ENCODE measurements at places on chromosomes 13 and 19. TPM values are rescaled to one million over a fixed set of nuclear protein-coding genes. Genes with fewer than 3 reads are reported as not detected.

GRCh38 chr19:18414504-18415177, 4.6 kb upstream of the SSBP4 start:
- no peaks in the 10 kb centered on the region for H3K27me3 ChIP-seq
- no peak for DNase-seq
- H3K27ac ChIP-seq: no peak overlapping the region
- H3K4me3 ChIP-seq: no peak overlapping the region
- H3K36me3 ChIP-seq: no peaks in the 10 kb centered on the region

DNA sequence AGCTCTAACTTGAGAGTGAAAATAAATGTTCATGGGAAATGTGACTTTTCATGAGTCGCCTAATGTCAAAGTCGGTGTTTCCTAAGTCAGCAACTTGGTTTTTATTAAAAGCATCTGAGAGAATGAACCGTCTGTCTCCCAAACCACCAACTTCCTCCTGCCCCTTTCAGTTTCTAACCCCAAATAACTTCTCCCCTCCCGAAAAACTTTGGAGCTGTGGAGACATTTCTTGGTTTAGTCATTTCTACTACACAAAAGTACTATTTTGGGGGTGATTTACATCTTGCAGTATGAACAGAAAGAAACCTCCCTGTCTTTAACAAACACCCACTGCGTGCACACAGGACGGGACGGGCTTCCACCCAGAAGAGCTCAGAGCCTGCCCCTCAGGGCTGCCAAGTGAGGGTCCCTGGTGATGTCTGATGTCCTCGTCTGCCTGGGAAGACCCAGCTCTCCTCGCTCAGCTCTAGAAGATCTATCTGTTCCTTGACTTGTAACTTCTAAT, 65.0 kb downstream of the RASA3 start:
- H3K4me1 ChIP-seq: peaks cover 43% of the 10 kb centered on the region
- peak overlapping the region; percentile 100 for H3K27ac ChIP-seq
- no peaks in the 10 kb centered on the region for H3K36me3 ChIP-seq
- no peak overlapping the region for H3K4me3 ChIP-seq

- H3K27ac ChIP-seq: peak overlapping the region; percentile 56
- no peaks in the 10 kb centered on the region for H3K27me3 ChIP-seq
- H3K4me1 ChIP-seq: peaks cover 20% of the 10 kb centered on the region
- H3K4me3 ChIP-seq: no peak overlapping the region
- no peak for DNase-seq
Observed at GRCh38 chr13:51955816-51956603, 55.2 kb downstream of the ATP7B start.

The LCP1 gene
- total RNA-seq: 133 TPM

DNA sequence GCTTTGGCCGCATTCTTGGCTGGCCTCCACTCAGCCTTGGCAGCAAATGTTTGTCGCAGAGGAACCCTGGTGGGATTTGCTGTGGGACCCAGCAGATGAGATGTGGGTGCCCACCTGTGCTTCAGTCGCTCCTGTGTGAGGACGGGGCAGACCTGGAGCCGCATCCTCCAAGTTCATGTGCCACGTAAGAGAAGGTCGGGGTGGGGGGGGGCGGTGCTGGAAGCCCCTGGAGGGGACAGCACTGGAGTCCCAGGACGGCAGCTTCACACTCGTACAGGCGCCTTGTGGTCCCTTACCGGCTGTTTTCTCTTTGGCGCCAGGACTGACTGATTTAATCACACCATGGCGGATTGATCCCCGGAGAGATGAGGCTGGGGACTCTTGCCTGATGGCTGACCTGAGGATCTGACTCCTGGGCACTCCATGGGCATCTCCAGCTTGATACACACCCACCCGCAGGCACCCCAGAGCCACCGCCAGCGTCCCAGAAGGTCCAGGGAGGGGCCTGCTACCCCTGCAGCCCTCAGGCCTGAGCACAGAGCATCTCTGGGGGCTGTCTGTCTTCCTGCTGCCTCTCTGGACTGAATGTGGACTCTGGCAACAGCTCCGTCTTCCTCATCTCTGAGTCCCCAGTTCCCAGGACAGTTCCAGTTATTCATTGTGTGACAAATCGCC, 10.0 kb upstream of the GRTP1 start:
- no peaks in the 10 kb centered on the region for H3K4me1 ChIP-seq
- no peak overlapping the region for H3K4me3 ChIP-seq
- H3K36me3 ChIP-seq: no peaks in the 10 kb centered on the region

The CLIP3 gene
- 0.07 TPM for total RNA-seq

- no peak overlapping the region for H3K4me3 ChIP-seq
- no peak for DNase-seq
- no peaks in the 10 kb centered on the region for H3K36me3 ChIP-seq
- no peak overlapping the region for H3K27ac ChIP-seq
- peaks cover 18% of the 10 kb centered on the region for H3K4me1 ChIP-seq
- H3K27me3 ChIP-seq: no peaks in the 10 kb centered on the region
Observed at GRCh38 chr19:43430142-43430710, 15.5 kb downstream of the TEX101 start.

DNA sequence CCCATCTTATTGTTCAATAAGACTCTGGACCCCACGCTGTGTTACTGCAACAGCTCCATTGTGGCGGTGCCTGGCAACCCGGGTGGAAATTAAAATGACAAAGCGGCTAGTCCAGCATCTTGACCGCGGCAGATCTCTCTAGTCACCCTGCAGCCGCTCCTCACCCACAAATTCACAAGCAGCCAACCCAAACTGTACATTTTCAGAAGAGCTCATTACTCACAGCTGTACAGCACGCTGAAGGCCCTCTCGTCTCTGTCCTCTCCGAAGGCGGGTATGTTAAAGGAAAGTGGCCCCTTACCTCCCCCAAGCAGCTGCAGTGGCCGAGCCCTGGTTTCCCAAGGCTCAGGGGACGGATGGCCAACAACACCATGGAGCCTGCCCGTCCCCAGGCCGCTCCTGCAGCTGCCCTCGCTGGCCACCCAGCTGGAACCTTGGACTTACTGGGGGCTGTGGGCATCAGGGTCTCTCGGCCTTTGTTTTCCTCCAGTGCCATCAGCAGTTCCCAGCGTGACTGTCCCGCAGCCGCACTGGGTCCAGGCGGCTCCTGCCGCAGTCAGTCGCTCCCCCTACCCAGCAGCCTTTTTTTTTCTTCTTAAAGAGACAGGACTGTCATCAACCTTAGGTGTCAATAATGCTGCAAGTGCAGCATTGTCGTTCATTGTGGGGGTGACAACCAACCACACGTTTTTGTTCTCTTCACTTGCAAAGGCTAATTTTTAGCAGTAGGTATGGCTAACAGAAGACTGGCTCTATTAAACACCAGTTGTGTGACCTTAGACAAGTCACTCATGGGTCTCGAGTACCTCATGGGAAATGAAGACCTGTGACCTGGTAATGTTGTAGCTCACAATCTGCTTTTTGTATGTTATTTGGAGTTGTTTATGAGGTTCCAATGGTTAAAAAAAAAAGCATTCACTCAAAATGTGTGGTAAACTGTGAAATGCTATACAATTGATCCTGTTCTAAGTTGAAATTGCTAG, at the start of gene SACS:
SACS (minus strand) TSS at position 532 of the 983 bp plus-strand sequence. CDS start 22,463 bp downstream, outside the sequence.
- no peaks in the 10 kb centered on the region for H3K36me3 ChIP-seq
- H3K4me3 ChIP-seq: peak within 1 kb of the TSS; percentile 76
- H3K27ac ChIP-seq: no peak within 1 kb of the TSS
- DNase-seq: peak; percentile 17
- H3K27me3 ChIP-seq: no peaks in the 10 kb centered on the region
- H3K4me1 ChIP-seq: peaks cover under 1% of the 10 kb centered on the region

DNA sequence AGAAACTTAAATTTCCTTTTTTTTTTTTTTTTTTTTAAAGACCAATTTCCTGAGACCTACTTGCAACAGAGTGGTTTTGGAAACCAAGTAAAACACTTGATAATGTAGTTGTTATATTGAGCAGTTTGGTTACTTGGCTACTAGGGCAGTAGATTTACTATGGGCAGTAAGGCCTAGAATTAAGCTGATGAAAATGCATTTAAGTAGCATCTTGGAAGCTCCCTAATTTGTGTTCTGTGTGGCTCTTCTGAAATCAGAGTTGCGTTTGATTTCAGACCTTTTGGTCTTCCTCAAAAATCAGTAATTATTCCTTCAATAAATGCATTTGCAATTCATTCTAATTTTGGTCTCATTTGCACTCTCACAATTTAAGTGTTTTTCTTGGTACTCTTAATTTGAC, 810 bp downstream of the GPR180 start:
- H3K36me3 ChIP-seq: peaks cover 10% of the 10 kb centered on the region
- peak overlapping the region; percentile 40 for H3K27ac ChIP-seq
- no peak for DNase-seq
- peaks cover 9% of the 10 kb centered on the region for H3K4me1 ChIP-seq

The SHISA7 gene
- not detected for total RNA-seq

The LATS2 gene
- 11.1 TPM for total RNA-seq

DNA sequence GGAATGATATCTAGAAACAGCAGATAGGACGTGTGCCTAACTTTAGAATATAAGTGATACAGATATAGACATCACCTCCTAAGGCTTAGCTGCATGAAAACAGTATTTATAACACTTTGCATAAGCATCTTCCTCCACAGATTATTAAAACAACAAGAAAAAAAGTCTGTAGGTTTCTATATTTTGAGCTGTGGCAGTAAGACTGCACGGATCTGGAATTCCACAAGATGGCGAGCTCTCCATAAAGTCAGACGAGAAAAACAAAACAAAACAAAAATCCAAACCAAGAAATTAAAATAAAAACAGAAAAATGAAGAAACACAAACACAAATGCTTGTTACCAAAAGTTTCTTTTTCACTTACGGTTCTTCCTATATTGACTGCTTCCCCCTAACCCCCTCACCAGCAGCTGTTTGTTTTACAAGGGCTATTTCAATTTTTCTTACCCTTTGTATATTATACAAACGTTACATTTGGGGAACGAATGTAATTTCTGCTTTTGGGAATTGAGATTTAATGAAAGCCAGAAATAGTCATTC, 285.8 kb downstream of the MYO16 start:
- peaks cover 50% of the 10 kb centered on the region for H3K4me1 ChIP-seq
- H3K36me3 ChIP-seq: no peaks in the 10 kb centered on the region
- peak; percentile 31 for DNase-seq
- H3K27me3 ChIP-seq: no peaks in the 10 kb centered on the region
- H3K4me3 ChIP-seq: peak overlapping the region; percentile 53
- H3K27ac ChIP-seq: peak overlapping the region; percentile 73

The LILRB3 gene
- total RNA-seq: not detected

GRCh38 chr13:99072356-99072755, 94.5 kb upstream of the DOCK9 start:
- H3K4me3 ChIP-seq: no peak overlapping the region
- no peaks in the 10 kb centered on the region for H3K27me3 ChIP-seq
- H3K4me1 ChIP-seq: peaks cover 14% of the 10 kb centered on the region
- peaks cover 5% of the 10 kb centered on the region for H3K36me3 ChIP-seq
- DNase-seq: no peak

Measured in PC-3 (cell line).